ENCODE measurements at places on chromosomes 3 and 15.

GRCh38 chr3:57331078-57331610 lies 38.7 kb upstream of the ASB14 start:
- no peak for DNase-seq

DNA sequence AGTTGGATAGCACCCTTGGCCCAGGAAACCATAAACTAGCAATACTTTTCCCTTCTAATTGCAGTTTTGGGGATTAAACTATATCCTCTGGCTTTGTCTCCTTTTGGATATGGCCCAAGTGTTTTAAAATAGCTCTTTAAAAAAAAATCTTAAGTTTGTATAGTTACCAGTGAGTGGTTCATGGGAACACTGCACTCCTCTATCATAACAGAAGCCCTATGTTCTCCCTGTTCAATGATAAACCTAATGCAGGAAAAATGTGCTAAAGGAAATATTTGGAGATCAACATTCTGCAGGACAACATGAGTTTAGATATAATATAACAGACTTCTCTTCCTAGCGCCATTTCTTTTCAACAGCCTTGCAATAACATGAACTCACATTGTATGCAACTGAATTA lies 13.1 kb downstream of the MRPL47 start:
- DNase-seq, result no peak

GRCh38 chr15:49823987-49824774 lies 203.3 kb downstream of the DTWD1 start:
- DNase-seq, result no peak

GRCh38 chr15:62850791-62851291 lies 191.7 kb upstream of the TPM1 start:
- no peak for DNase-seq

DNA sequence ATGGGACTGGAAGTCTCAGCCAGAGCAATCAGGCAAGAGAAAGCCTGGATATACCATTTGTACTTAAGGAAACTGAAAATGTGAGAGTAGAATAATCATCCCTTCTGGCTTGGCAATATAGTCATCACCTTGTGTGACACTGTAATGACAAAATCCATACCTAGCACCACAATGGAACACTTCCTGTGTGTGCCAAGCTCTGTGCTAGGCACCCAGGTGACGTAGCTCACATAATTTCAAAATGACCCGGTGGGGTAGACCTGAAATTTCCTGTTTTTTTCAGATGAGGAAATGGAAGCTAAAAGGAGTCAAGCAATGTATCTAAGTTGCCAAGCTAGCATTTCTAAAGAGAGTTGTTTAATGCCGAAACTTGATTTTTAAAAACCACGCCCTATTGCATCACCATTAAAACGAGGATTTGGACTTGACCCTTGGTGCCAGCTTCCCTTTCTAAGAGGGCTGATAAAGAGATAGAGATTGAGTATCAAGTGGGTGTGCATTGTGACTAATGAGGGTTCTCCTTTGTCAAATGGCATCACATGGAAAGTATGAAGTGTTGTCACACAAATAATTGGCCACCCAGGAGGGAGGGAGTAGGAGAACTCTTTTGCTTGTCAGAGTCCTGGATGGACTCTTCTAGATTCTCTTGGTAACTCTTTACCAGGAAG lies 141.3 kb upstream of the PDZRN3 start:
- DNase-seq, result no peak

- DNase-seq, result no peak
Measured at GRCh38 chr3:58238830-58239229, 1.2 kb downstream of the ABHD6 start.

GRCh38 chr3:45686850-45687249 lies 2.3 kb upstream of the SACM1L start:
- no peak for DNase-seq

- DNase-seq, result no peak
Measured at GRCh38 chr3:25723802-25724201, 59.1 kb upstream of the TOP2B start.

DNA sequence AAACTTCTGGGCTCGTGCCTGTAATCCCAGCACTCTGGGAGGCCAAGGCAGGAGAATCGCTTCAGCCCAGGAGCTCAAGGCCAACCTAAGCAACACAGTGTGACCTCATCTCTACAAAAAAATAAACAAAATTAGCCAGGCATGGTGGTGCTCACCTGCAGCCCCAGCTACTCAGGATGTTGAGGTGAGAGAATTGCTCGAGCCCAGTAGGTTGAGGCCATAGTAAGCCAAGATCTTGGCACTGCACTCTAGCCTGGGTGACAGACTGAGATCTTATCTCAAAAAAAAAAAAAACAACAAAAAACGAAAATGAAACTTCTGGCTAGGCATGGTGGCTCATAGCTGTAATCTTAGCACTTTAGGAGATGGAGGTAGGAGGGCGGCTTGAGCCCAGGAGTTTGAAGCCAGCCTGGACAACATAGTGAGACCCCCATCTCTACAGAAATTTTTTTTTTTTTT lies 53.7 kb downstream of the PIK3CB start:
- peak; percentile 82 for DNase-seq

GRCh38 chr15:44308415-44308814 lies 19.9 kb downstream of the GOLM2 start:
- no peak for DNase-seq

Measured in CD4-positive, alpha-beta T cell treated with Interleukin-21 for 1 hour (primary cell).